ENCODE measurements at places on chromosomes 4 and X. TPM values are rescaled to one million over a fixed set of nuclear protein-coding genes. Genes with fewer than 3 reads are reported as not detected.

The CHRDL1 gene
- total RNA-seq = 0.06 TPM

The VSIG4 gene
- total RNA-seq = not detected

The NPNT gene
- 0.22 TPM for total RNA-seq

The AADAT gene
- total RNA-seq = 8.9 TPM

The RAB40A gene
- total RNA-seq = not detected

The FAM9A gene
- not detected for total RNA-seq
